ENCODE measurements at places on chromosomes 7 and 10.

- no peak for DNase-seq
Measured at GRCh38 chr10:123883673-123884320, 7.8 kb downstream of the CPXM2 start.

GRCh38 chr7:144818511-144818910 is 17.3 kb downstream of the TPK1 start:
- DNase-seq: no peak

DNA sequence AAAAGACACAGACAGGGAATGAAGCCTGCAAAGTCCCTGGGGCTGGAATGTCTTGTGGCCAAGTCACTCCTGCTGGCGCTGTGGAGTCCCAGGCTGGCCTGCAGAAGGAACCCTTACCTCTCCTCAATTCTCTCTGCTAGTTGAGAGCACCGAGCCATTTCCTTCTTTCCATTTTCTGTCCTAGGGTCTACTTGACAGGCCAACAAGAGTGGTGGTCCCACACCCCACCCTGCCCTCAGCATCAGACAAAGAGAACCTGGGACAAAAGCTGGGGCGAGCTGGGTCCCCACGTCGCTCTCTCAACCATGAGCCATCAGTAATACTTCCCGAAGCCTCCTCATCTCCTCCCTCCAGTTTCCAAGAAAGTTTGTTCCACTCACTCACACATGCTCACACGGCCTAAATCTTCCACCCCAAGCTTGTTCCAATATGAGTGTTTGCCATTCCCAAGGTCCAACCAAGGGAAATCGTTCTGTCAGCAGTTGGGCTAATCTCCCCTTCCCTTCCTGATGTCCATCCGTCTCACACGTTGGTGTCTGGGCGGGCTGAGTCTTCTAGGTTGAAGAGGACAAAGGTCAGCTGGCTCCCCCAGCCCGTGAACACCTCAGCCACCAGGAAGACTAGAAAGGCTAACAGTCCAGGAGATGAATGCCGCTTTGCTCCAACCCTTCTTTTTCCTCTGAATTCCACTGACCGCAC is 44.3 kb downstream of the CLEC2L start:
- no peak for DNase-seq

DNA sequence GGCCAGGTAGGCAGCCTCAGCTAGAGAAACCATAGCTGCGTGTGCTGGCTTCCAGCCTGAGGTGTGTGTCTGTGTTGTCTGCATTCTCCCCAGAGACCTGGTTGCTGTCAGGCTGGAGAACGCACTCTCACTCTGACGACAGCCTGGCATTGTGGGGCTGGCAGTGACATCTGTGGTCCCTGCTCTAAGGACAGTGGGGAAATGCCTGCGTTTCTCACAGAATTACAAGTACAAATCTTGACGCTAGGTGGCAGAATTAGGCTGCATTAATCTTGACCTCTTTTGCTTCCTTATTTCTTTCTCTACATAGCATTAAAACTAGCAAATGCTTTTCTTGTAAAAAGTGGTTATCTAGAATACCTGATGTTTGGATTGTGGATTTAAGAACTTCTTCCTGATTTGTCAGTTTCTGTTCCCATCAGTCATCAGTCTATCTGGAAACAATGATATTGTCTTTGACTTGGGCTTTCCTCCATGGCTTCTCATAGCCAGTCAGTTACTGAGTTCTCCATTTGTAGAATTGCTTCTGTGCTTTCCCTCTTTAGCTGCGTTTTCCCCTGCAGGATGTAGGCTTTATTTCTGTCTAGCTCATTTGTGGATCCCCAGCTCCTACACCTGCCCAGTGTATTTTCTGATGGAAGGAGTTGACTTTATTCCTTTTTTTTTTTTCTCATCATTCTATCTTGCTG is 86.0 kb downstream of the FANK1 start:
- DNase-seq: peak; percentile 61

- peak; percentile 37 for DNase-seq
Measured at GRCh38 chr7:116786791-116787443, 75.5 kb upstream of the CAPZA2 start.

DNA sequence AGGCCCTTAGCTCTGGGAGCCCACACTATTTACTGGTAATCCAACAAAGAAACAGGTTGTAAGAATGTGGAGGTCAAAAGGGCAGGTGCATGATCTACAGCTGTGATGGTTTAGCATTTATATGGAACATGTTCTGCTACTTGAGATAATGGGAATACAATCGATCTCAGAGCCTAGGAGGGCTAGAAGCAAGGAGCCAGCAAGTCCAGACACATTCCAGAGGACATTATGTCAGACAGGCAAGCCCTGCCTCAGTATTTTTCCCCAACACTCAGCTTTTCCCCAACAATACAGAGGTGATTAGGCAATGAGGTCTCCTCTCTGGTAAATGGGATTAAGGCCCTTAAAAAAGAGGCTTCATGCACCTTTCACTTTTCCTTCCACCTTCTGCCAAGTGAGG is 21.4 kb upstream of the GNAT3 start:
- no peak for DNase-seq

- DNase-seq: no peak
Measured at GRCh38 chr10:44011603-44011981, 362.9 kb upstream of the ZNF32 start.

GRCh38 chr7:133888061-133888930 is 238.8 kb upstream of the LRGUK start:
- no peak for DNase-seq

- no peak for DNase-seq
Measured at GRCh38 chr10:5477948-5478693, 21.2 kb downstream of the CALML5 start.

DNA sequence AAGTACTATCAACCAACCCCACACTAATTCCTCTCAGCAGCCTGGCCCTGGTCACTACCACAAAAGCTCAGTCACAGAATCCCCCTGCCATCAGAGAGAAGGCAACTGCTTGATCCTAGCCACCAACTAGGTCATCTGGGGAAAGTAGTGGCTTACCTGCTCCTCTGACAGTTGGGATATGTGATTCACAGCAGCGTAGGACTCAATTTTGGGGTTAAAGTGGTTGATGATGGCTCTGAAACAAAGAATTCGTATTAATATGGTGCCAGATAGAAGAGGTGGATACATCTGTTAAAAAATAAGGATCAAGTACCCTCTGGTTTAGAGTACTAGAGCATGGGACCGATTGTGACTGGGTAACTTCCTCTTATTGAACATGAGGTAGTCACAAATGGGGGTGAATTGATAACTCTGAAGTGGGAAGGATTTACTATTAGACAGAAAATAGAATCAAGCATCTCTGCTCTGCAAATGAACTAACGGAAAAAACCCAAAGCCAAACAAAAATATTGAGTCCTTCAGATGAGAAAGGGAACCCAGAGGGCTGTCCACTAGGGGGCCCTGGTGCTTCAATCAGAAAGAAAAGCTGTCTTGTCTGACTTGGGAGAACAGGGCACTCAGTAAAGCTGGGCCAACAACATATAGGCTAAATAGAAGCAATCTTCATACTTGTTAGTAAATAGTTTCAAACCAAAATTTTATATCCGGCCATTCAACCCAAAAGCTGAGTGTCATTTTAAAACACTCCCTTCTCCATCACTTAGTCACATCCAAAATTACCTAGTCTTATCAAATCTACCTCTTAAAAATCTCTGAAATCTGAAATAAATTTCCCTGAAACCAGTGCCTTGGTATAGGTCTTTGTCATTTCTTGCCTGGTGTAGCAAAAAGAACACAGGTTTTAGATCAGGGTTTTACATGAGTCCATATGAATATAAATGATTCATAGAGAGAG is 45.9 kb upstream of the KCNIP2 start:
- DNase-seq: peak; percentile 84

GRCh38 chr7:18900236-18900635 is 217.2 kb downstream of the TWIST1 start:
- DNase-seq: no peak

DNA sequence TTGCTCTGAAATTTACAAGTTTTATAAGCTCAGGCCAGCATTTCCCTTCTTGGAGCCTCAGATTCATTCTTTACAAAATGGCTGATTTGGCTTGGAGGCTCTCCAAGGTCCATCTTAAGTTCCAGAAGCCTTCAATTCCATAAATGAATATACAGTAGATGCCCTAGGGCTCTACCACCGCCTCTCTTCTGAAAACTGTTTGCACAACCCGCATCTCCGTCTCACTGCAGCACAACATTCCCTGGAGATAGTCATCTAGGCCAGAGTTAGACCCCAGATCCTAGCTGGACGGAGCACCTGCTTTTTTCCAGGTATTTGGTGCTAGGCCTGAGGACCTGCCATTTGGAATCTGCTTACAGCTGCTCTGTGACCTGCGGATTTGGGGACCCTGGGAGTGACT is 50.5 kb upstream of the NRP1 start:
- no peak for DNase-seq

DNA sequence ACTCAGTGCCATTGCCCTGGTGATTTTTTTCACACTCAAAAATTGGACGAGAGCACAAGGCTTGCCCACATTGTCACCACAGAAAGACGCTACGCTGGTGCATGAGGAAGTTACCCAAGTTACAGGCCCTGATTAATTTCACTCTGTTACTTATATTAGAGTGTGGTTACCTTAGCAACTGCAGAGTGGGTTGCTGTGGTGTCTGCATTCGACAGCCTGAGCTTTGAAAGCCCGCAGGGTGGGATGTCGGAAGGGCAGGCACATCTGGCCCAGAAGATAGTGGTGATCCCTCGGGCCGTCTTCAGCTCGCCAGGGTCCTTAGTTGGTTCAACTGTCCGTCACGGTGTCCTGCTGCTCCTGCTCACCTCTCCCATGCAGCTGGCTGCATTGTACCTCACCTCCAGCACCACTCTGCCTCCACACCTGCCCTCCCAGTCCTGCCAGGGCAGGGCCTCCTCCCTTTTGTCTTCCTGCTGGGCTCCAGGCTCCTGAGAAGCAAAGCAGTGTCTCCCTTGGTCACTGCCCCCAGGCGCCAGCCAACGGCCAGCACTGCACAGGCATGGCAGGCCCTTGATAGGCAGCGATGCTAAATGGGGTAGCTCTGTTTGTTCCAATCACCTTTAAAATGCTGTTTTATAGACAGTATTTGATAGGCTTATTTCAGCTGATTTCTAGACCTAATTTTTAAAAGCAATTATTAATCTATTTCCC is 167.2 kb downstream of the EBF3 start:
- no peak for DNase-seq

DNA sequence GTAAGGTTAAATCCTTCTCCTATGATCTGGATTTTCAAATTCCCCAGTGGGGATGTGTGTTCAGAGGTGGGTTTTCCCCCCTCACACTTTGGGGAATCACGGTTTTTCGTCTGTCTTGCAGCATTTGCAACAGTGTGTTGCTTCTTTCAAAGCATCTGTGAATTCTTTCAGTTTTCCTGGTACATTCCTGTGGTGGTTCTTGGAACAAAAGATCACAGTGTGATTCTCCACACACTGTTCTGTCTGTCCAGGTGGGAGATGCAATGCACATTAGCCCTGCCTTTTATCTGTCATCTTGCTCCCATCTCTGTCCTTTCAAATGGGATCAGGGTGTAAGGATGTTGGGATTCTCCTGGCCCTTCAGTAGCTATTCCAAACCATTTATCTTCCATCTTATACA is 11.8 kb downstream of the AGK start:
- no peak for DNase-seq

DNA sequence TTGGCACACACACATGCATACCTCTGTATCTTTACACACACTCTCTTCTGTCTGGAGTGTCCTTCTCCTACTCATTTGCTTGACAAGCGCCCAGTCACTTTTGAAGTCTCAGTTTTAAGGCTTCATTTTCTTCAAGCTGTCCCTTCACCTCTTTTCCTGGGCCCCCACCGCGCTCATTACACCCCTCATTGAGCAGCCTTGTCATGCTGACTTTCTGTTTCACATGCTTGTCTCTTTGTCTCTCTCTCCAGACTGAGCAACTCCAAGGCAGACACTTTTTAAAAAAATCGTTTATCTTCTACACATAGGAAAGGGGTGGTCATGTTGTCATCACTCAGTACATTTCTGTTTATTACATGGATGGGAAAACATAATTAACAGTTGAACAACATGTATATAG is 225.2 kb upstream of the FZD1 start:
- no peak for DNase-seq

- no peak for DNase-seq
Measured at GRCh38 chr10:19577807-19578206, 238.4 kb upstream of the PLXDC2 start.

- no peak for DNase-seq
Measured at GRCh38 chr7:32077806-32078205, 7.6 kb upstream of the PDE1C start.

- DNase-seq: no peak
Measured at GRCh38 chr10:124745673-124746072, 1.5 kb upstream of the FAM53B start.

DNA sequence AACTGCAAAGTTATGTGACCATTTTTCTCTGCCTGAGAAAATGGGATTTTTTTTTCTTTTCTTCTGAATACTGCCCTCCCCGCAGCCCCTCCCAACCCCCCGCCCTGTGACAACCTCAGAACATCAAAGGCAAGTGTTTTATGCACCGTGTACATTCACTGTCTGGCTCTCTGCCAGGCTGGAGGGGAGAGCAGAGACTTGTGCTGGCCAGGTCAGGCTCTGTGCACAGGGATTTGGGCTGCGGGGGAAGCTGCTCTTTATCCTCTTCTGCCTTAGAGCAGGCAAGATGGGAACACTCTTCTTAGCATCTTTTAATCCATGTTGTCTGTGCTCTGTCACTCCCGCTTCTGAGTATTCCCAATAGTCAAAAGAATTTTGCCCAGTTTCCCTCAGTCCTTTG is 195.1 kb downstream of the CCSER2 start:
- no peak for DNase-seq

- no peak for DNase-seq
Measured at GRCh38 chr7:55690-56248, 136.6 kb upstream of the FAM20C start.
